ENCODE measurements at places on chromosomes 4 and X.

GRCh38 chrX:154116426-154117211, 19.1 kb upstream of the MECP2 start:
- no peak for DNase-seq

DNA sequence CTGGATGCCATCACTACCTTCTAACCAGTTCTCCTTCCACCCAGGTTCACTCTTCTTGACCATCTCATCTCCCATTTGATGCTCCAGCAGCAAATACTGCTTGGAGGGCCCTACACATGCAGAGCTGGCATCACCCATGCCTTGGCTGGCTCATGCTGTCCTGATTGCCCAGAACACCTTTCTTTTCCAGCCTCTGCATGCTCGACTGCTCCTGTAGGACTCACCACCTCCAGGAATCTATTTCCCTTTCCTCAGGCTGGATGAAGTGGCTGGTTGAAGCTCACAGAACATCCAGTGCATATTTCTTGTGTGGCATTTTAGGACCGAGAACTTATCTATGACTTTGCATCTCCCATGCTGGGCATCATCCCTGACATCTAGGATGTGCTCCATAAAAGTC, 148.3 kb downstream of the CPEB2 start:
- no peak for DNase-seq

- no peak for DNase-seq
Observed at GRCh38 chrX:152640034-152640818, 2.5 kb downstream of the GABRQ start.

DNA sequence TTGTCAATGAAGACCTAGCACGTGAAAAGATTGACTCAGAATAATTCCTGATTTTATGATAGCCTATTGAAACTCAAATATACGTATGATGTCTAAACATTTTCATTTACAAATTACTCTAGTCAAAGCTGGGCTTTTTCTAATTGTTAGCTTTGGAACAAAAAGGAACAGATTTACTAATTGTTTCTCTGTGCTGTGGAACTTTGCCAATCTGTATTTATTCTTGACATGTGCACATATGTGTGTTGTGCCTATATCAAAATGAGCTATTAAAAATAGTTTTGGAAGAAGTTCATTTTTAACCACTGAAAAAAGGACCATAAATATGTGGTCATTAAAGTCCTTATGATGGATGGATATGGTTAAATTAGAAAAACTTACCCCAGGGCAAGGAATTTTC, 85.4 kb upstream of the PACRGL start:
- no peak for DNase-seq

- no peak for DNase-seq
Observed at GRCh38 chrX:63920875-63921274, 135.9 kb upstream of the ARHGEF9 start.

- no peak for DNase-seq
Observed at GRCh38 chrX:38985375-38985774, 184.1 kb downstream of the MID1IP1 start.

DNA sequence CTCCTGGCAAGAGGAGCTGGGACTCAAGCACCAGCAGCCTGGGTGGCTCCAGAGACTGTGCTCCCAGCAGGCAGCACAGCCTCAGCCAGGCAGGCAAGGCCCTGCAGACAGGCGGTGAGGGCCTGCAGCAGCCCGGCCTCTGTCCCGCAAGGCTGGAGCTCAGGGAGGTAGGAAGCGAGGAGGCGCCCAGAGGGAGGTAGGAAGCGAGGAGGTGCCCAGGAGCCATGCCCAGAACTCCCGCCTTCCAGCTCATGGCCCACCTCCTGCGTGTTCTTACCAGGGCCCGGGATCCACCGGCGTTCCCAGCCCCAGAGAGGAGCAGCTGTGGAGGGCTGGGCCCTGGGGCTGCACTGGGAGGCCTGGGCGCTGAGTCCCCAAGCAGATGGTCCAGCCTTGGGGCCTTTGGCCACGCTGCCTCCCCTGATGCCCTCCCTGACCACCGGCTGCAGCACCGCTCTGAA, 133.1 kb downstream of the HMX1 start:
- no peak for DNase-seq

DNA sequence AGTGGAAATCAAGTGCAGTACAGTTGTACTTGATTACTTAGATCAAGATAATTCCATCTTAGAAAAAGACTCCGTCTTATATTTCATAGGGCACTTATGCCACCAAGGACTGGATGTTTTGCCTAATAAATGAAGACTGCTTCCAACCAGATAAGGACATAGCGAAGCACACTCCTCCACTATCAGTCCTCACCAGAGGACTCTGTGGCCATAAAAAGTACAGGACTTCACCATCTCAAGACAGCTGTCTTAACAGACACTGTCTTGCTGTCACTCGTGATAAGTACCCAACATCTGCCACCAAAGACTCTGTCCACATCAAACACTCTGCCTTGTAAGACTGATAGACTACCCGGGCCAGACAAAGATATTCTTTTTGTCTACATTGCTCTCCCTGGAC, 352.0 kb downstream of the TRAM1L1 start:
- DNase-seq, result no peak

- no peak for DNase-seq
Observed at GRCh38 chrX:51151734-51152133, 180.9 kb upstream of the NUDT10 start.

- no peak for DNase-seq
Observed at GRCh38 chrX:15202454-15203177, 67.3 kb downstream of the ASB9 start.

GRCh38 chrX:10022580-10023245, 55.6 kb downstream of the CLDN34 start:
- no peak for DNase-seq

DNA sequence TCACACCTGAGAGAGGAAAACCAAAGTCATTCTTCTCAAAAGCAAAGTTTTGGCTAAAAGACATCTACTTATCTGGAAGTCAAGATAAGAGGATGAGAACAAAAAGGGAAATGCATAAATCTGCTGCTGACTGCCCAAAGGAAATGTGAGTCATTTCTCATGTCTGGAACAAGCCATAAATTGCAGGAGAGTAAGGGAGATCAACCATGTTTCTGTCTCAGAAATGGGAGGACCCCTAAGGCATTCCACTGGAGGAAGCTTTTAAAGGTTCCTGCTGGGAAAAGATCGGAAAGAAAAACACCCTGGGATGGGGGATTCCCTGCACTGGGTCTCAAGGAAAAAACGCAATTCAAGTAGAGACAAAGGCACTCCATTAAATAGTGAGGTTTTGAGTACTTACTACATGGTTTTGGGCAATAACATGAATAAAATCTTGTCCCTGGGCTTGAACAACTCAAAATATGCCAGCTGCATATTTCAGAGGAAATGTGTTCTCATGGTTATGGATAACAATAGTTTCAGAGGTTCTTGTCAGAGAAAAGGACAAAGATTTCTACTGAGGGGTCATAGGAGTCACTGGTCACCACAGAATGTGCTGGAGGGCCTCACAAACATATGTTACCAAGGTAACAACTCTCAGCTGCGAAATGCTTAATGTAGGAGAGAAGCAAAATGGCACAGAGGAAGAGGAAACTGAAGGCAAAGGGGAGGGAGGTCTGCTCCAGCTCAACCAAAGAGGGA, 19.3 kb downstream of the GPR143 start:
- no peak for DNase-seq

DNA sequence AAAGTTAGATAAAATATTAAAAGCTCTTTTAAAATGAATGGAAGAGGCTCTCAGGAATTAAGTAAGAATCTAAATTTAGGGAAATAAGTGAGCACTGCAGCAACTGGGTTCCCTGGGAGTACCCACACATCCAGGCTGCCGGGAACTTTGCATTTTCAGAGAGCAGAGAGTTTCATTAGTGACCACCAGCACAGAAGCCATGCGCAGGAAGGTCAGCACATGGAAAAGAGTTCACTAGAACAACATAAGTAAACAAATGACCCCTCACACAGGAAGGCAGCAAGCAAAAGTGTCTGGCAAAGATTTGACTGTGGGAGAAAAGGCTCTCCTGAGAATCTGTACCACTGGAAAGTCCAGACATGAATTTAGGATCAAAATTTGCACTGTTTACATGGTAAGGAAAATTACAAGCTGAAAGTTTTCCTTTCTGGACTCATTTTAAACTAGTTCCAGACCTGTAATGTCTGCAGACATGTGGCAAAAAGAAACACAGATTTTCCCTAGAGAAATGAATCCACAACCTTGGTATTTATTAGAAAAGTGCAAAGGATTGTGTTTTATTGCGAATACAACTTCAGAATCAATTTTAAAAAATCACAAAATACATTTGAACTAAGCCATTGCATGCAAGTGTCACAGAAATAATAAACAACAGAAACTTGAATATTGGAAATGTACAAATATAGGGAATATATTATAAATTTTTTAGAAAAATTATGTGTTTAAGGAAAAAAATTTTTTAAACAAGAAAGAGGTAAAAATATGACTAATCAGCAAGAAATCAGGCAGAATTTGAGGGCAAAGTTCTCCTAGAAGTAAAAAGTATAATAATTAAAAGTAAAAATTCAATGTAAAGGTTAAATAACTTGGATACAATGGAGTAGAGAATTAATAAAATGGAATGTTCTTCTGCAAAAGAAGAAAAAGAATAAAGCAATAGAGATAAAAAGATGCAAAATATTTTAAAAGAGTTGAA, 18.4 kb upstream of the MYOZ2 start:
- DNase-seq, result no peak

GRCh38 chrX:13483773-13484172, 85.6 kb upstream of the EGFL6 start:
- DNase-seq, result no peak

DNA sequence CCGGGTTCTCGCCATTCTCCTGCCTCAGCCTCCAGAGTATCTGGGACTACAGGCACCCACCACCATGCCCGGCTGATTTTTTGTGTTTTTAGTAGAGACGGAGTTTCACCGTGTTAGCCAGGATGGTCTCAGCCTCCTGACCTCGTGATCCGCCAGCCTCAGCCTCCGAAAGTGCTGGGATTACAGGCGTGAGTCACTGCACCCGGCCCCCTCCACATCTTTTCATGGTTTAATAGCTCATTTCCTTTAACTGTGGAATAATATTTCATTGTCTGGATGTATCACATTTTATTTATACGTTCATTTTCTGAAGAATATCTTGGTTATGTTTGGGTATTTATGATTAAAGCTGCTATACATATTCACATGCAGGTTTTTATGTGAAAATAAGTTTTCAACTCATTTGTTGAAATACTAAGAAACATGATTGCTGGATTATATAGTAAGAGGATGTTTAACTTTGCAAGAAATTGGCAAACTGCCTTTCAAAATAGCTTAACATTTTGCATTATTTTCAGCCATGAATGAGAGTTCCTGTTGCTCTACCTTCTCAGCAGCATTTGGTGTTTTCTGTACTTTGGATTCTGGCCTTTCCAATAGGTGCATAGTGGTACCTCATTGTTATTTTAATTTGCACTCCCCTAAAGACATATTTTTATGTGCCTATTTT, 591.9 kb downstream of the TECRL start:
- no peak for DNase-seq

GRCh38 chrX:111337067-111337637, 66.9 kb upstream of the CAPN6 start:
- DNase-seq, result no peak

DNA sequence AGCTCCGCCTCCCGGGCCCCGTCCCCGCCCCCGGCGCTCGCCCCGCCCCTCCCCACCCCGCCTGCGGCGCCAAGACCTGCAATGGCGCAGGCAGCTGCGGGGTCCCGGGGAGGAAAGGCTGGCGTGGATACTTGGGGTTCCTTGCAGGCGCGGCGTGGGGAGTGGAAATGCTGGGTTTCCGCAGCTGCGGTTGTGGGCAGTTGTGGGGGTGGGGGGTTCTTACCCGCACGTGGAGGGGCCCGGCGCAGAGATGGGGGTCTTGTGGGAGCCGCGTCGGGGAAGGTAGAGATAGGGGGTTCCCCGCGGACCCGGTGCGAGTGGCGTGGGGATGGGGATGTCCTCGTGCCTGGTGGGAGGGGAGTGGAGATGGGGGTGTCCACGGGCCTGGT, 680 bp upstream of the ASMTL start:
- DNase-seq, result no peak

GRCh38 chrX:150152546-150152945, 210.6 kb upstream of the MAMLD1 start:
- DNase-seq, result no peak

GRCh38 chr4:163470391-163470790, 3.2 kb downstream of the TKTL2 start:
- no peak for DNase-seq

DNA sequence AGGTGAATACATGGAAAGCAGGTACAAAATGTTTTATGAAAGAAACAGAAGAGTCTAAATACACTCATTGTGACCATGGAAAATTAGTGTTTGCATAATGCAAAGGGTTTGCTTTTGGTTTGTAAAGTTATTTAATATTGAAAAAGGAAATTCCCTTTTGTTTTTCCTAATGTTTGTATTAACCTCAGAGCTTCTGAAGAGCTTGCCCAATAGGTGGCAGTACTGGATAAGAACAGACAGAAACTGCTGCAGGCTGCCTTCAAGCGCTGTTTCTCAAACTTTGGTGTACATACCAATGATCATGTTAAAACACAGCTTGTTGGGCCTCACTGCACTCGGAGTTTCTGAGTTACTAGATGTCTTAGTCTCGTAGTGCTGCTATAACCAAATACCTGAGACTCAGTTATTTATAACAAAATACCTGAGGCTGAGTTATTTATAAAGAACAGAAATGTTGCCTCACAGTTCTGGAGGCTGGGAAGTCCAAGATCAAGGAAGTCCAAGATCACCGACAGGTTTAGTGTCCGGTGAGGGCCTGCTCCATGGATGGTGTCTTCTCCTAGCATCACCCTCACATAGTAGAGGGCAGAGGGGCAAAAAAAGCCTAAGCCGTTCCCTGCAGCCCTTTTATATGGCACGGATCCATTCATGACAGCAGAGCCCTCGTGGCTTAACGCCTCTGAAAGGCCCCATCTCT, 54.2 kb downstream of the SUPT20HL2 start:
- DNase-seq, result no peak

GRCh38 chr4:36196145-36196913, 48.0 kb downstream of the ARAP2 start:
- no peak for DNase-seq

DNA sequence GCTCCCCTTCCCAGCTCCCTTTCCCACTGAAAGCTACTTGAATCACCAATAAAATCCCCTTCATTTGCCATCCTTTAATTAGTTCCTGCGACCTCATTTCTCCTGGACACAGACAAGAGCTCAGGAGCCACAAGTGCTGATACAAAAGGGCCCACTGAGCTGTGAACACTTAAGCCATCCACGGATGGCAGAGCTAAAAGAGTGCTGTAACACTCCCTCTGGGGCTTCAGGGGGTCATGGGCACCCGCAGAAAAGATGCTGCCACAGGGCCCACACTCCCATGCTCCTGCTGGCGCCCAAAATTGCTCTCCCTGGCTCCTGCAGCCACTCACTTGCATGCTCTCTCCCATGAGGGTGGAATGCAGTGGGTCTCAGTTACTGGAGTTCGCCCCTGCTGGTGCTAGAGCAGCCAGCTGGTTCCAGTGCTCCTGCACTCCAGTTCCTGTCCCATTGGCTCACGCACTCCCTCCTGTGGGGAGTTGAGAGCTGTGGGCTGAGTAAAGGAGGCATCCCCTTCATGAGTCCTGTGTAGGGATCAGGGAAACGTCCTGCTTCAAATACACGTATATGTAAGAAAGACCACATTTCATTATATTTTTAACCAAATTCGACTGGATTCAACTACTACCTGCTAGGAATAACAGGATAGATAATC, 1291.0 kb downstream of the ARAP2 start:
- no peak for DNase-seq

Measured in stimulated activated CD4-positive, alpha-beta T cell treated with anti-CD3 and anti-CD28 coated beads, Interleukin-1b, Interleukin-23, amount 100 ng/mL, for 24 hours (primary cell).